Naive B cell (primary cell): ENCODE measurements at places on chromosomes 4 and X.

DNA sequence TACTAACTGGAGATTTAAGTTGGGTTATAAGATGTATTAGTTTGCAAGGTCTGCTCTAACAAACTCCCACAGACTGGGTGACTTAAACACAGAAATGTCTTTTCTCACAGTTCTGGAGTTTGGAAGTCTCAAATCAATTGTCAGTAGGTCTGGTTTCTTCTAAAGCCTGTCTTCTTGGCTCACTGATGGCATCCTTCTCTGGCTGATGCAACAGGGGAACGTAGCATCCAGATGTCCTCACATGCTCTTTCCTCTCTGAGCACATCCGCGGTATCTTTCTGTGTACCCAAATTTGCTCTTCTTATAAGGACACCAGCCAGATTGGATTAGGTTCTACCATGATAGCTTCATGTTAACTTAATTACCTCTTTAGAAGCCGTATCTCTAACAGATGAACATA lies 63.2 kb upstream of the BMP3 start:
- no peak for DNase-seq

- DNase-seq, result no peak
Observed at GRCh38 chr4:81445196-81445595, 26.5 kb downstream of the RASGEF1B start.

GRCh38 chr4:74805601-74806000 lies 11.3 kb upstream of the BTC start:
- DNase-seq, result no peak

GRCh38 chrX:136525738-136526606 lies 6.0 kb upstream of the VGLL1 start:
- no peak for DNase-seq

- no peak for DNase-seq
Observed at GRCh38 chrX:124362761-124363160, 16.4 kb downstream of the SH2D1A start.

- DNase-seq, result no peak
Observed at GRCh38 chr4:7818399-7818911, 121.2 kb downstream of the AFAP1 start.

DNA sequence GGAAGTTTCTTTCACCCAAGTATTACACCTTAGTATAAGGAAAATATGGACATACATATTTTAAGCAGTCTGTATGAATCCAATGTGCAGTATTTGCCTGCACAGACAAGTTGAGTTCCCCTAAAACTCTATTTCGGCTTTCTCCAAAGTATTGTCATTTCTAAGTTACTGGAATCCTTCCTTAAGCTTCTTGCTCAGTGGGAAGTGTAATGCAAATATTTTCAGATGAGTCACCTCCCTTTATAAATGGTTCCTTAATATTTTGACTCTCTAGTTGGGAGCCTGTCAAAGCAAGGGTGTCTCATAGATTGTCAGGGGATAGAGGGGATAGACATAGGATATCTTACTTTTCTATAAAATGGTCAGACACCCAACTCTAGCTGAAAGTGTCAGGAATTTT lies 178.6 kb downstream of the NAA11 start:
- no peak for DNase-seq
